Activated T-cell treated with anti-CD3 and anti-CD28 coated beads for 1 hour (primary cell): ENCODE measurements at places on chromosomes 7 and 10.

DNA sequence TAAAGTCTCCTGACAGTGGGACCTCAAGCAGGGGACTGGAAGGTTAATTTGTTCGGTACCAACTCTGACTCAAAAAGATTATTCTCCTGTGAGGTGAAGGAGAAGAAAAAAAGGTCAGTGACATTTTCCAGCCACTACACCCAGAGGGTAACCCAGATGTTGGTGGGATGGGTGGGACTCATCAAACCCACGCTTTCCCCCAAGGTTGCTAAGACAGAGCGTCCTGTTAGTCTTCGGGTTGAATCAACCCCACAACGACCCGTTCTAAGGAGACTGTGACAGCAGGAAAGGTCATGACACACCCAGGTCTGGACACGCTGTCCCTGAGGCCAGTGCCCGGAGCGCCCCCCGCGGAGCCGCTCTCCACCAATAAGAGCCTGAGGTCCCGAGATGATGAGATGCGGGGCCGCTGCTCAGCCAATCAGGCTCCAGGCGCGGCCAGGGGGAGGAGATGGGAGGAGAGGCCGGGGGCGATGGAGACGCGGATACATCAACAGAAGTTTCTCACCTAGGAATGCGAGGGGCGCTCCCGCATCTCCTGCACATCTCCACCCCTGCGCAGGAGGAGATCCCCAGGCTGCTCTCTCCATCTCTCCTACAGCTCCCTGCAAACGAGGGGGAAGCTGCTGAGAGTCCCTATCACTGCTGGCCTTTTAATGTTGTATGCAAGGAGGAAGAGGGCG lies at the start of gene WNT16:
WNT16 (plus strand) TSS at position 493 of the 683 bp plus-strand sequence. CDS start 293 bp downstream, outside the sequence.
- no peak for DNase-seq

DNA sequence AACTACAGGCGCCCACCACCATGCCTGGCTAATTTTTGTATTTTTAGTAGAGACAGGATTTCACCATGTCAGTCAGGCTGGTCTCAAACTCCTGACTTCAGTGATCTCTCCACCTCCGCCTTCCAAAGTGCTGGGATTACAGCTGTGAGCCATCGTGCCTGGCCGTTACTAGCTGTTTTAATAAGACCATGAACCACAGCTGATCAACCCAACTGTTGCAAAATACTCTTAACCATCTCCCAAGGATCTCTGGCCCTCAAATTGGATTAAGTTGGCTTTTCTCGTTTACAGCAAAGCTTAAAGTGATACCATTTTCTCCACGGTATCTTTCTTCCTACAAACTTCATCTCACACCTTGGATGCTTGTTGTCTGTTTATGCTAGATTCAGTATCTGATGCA lies 18.3 kb downstream of the ZFAND2A start:
- no peak for DNase-seq

GRCh38 chr10:66752714-66753113 lies 173.1 kb upstream of the LRRTM3 start:
- no peak for DNase-seq

GRCh38 chr10:18737236-18737635 lies 78.0 kb downstream of the ARL5B start:
- DNase-seq, result no peak

DNA sequence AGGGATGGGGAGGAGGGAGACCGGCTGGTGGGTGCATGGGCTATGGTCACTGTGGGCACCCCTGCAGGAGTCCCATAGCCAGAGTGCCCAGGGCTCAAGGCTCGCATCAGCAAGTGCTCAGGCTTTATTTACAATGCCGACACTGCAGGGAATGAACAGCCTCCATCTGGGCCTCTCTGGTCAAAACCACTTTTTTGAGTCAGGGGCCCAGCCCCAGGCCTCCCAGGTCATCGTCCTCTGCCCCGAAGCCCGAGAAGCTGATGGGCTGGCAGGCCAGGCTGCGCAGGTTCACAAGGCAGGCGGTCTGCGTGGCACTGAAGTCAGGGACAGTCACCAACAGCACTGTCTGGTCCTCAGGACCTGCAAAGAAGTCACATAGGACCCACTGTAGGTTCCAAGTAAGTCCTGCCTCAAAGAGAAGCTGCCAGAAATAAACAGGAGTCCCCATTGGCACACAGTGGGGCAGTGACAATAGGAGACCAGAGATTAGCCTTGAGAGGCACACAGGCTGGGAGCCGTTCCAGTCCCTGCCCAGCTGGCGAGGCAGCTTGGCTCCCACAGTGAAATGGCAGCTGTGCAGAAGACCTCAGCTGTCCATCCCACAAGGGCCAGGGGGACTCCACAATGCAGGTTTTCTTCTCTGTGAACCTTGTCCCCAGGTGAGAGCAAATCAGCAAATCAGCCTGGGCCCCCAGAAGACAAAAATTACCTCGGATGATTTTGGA lies 8.6 kb downstream of the POLD2 start:
- no peak for DNase-seq
